ENCODE measurements at places on chromosomes 2 and 18.
A peak's percentile ranks its signal among the peaks of the same experiment; 100 is the strongest.

- no peak for DNase-seq
These were observed 80.3 kb downstream of the VSNL1 start for GRCh38 chr2:17620841-17621240.

- DNase-seq = no peak
These were observed 186.3 kb downstream of the HAUS1 start for GRCh38 chr18:46290440-46291020.

DNA sequence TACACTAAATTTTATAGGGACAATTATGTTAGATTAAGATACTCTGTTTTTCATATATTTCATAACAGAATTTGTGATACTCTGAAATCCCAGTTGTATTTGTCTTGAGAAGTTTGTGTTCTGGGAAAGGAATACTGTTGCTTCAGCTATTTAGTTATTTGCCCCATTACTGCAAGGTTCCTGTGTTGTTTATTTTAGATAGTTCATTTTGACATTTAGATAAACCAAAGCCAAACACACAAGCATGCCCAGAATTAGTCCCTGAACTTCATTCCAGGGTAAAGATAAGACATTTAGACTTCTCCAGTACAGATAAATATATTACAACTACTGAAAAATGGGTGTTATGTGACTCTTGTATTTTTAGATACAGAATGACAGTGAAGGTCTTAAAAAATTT, 74.7 kb downstream of the BMPR2 start:
- no peak for DNase-seq

- no peak for DNase-seq
These were observed 78.5 kb downstream of the SPRED2 start for GRCh38 chr2:65353927-65354326.

DNA sequence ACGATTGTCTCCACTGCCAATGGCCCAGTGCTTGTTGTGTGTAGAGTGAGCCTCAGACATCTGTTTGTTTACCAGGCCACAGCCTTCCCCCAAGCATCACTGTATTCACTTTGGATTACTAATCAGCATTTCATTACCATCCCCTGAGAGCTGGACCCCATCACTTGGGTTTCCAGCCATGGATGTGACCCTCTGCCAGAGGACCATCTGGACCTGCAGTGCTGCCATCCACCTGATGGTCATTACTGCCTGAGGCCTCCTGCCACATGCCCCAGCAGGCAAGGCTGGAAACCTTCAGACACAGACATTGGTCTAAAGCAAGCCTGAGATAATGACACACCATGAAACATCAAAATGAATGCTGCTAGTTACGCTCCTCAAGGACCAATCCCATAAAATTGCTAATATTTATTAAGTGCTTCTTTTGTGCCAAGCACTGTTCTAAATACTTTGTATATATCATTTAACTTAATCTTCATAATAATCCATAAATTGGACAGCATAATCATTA, 2096.3 kb upstream of the CELF4 start:
- no peak for DNase-seq

GRCh38 chr18:36274083-36274715, 23.3 kb upstream of the FHOD3 start:
- no peak for DNase-seq

GRCh38 chr2:135965756-135966155, 19.7 kb downstream of the DARS1 start:
- no peak for DNase-seq

GRCh38 chr18:31154181-31154580, 8.5 kb downstream of the DSC1 start:
- DNase-seq = no peak

DNA sequence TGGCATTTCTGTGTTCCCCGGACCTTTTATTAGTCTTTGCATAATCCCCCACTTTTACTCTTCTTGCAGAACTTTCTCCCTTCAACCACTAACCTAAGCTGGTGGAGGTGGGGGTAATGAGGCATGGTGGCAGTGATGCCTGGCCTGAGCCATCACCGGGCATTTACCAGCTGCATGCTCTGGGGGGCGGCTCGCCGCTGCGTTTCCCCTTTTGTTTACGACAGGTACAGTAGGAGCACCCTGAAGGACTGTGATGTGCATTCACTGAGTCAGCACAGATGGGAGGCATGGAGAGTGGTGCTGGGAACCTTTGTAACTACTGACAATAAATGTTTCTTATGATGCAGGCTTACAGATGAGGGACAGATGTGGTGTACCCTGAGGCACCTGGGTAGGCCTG, 46.9 kb downstream of the PLEKHB2 start:
- no peak for DNase-seq

- DNase-seq = peak; percentile 52
These were observed 101.9 kb downstream of the FOXI3 start for GRCh38 chr2:88350331-88351248.

GRCh38 chr2:211203986-211204385, 647.6 kb downstream of the CPS1 start:
- DNase-seq = no peak

- DNase-seq = no peak
These were observed 108.9 kb downstream of the CLIP4 start for GRCh38 chr2:29223851-29224692.

- DNase-seq = no peak
These were observed 79.6 kb downstream of the TFCP2L1 start for GRCh38 chr2:121205321-121205942.

GRCh38 chr2:3189076-3189591, 188.5 kb downstream of the EIPR1 start:
- DNase-seq = no peak

DNA sequence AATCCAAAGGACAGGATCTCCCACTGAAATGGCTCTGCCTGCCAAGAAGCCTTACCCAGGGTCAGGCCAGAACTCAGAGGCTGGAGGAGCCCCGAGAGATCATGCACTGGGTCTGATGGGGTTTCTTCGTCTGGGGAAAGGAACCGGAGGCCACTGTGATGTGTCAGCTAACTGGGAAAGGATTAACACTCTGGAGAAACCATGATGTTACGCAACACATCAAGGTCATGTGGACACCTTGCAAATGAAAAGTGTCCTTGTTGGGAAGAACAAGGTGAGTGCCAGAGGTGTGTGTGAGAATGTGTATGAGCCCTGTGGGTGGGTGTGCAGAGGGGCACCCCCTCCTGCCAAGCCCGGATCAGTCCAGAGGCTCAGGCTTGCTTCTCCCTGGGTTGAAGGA, 86.9 kb downstream of the CRACDL start:
- DNase-seq = no peak

DNA sequence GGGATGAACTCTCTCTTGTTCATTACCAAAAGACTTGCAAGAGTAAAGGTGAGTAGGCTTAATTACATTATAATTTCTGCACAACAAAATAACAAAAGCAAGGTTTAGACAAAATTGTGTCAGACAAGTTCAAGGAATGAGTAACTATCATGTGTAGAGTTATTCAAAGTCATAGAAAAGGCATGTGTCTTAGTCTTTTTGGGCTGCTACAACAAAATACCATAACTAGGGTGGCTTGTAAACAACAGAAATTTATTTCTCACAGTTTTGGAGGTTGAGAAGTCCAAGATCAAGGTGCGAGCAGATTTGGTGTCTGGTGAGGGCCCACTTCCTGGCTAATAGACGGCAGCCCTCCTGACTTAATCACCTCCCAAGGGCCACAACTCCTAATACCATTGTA, 37.6 kb downstream of the IL1R2 start:
- DNase-seq = no peak

- DNase-seq = no peak
These were observed 270.0 kb upstream of the RAB12 start for GRCh38 chr18:8339210-8339609.

GRCh38 chr2:26942543-26943295, 27.7 kb upstream of the MAPRE3 start:
- DNase-seq = peak; percentile 91

- DNase-seq = no peak
These were observed 48.5 kb downstream of the MAP4K4 start for GRCh38 chr2:101745711-101746694.

- no peak for DNase-seq
These were observed 106.0 kb upstream of the FOSL2 start for GRCh38 chr2:28286678-28287077.

DNA sequence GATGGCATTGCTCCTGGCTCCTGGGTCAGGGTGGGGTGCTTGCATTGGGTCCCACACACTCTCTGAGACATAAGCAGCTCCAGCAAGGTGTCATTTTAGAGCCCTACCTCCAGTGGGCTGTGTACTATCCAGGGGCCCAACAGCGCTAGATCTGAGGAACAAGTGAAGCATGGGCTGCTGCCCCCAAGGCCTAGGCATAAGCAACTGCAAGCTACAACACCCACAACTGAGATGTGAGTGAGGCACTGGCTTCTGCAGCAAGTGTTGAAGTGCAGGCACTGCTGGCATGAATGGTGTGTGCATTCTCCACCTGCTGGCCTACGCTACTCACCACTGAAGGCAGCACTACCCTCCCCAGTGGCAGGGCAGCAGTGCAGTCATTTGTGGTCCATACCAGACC, 81.0 kb upstream of the STK39 start:
- no peak for DNase-seq

GRCh38 chr2:238022594-238023157, 38.1 kb upstream of the SCLY start:
- no peak for DNase-seq

DNA sequence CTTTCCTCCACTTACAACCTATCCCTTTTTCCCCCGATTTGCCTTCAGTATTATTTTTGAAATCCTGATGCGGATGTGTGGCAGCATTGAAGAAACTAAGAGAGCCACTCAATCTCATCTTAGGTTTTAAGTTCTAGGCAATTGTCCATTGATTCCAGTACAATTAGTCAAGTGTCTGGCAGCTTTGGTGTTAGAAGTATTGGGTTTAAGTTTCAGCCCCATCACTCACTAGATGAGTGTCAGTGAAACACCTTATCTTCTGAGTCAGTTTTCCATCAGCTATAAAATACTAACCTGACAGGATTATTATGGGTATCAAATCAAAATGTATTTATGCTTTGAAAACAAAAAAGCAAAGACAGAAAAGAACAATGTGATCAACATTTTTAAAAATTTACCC, 16.8 kb upstream of the CUL3 start:
- DNase-seq = no peak

GRCh38 chr2:50126845-50127244, 905.1 kb downstream of the NRXN1 start:
- no peak for DNase-seq

DNA sequence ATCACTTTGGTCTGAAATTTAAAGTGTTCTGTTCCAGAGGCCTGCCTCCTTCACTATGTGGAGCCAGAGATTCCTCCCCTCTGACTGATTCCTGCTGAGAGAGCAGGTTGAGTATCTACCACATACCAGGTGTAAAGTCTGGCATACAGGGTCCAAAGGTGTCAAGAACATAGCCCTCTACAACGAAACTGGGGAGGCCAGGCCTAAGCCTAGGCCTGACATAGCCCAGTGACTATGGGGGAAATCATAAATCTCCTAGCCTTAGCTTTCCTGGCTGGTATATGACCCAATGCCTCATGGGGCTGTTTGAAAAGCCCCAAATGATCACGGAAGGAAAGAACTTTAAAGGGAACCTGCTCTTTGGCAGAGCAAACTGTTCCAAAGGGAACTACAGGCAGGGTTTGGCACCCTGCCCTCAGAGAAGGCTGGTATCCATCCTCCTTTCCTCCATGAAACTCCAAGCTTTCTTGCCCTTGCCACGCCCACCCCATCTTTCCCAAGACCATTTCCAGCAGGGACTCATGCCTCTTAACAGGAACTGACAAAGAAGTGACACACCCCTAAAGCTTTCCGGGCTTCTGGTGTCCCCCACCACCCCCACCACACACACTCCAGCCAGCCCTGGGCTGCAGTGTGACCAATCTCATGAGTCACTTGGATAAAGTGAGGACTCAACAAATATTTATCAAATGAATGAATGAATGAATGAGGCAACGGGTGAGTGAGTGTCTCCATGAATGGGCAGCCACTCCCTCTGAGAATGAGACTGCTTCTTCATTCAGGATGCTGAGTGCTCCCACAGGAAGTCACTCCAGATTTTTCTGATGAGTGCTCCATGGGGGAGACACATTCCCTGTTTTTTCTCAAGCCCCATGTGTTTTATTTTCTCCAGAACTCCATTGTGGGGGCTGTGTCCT, 114.5 kb upstream of the STPG4 start:
- no peak for DNase-seq

DNA sequence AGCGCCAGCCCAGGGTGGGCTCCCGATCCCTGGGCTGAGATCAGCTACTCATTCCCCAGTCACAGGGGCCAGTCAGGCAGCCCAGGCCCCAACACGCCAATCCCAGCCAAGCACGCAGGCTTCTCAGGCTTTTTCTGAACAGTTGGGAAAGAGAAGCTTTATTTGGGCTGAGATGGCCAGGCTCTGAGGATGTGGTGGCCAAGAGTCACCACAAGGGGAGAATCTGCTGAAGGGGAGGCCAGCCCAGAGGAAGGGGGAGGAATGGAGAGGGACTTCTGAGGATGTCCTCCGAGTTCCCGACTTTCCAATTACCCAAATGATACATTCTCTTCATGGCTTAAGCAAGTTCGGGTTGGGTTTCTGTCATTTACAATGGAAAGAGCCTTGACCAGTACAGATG, 2.8 kb upstream of the DIPK1C start:
- peak; percentile 22 for DNase-seq

DNA sequence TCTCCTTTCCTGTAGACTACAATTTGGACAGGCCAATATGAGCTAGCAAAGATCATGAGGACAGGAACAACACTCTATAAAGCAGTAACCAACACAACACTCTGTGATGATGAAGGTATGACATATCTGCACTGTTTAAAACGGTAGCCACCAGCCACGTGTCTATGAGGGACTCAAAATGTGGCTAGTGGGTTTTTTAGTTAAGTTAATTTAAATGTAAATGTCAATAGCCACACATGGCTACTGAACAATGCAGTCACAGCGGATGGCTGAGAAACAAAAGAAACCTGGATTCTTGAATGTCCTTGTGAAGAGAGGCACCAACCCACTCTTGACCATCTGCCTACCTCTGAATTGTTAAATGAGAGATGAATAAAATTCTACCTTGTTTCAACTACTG, 33.9 kb downstream of the FANCL start:
- DNase-seq = no peak

- no peak for DNase-seq
These were observed 55.3 kb downstream of the HS1BP3 start for GRCh38 chr2:20595439-20596192.

DNA sequence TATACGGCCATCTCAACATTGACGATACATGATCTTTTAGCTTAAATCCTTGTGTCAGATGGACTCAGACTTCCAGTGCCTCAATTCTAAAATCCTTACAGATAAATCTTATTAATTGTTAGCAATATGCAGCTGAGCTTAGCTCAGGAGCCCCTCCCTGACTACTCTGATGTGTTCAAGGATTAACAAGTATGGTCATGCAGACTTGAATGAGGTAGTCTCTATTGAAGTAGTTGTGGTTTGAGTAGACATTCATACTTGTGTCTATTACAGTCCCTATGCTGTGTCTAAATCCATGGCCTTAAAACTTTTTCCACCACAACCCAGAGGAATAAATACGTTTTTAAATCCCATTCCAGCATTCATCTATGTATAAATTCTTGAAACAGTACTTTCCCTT, 119.5 kb downstream of the NUP35 start:
- no peak for DNase-seq

- DNase-seq = no peak
These were observed 464 bp upstream of the TLX2 start for GRCh38 chr2:74513605-74514367.

GRCh38 chr18:67608615-67609273, 92.2 kb upstream of the DSEL start:
- no peak for DNase-seq

All from head of caudate nucleus (tissue), 42 donors.